ENCODE measurements at places on chromosomes 2 and 18.

- no peak for DNase-seq
Measured at GRCh38 chr2:16130906-16131400, 190.6 kb downstream of the MYCN start.

- DNase-seq = no peak
Measured at GRCh38 chr2:241064802-241065354, 37.2 kb downstream of the MTERF4 start.

DNA sequence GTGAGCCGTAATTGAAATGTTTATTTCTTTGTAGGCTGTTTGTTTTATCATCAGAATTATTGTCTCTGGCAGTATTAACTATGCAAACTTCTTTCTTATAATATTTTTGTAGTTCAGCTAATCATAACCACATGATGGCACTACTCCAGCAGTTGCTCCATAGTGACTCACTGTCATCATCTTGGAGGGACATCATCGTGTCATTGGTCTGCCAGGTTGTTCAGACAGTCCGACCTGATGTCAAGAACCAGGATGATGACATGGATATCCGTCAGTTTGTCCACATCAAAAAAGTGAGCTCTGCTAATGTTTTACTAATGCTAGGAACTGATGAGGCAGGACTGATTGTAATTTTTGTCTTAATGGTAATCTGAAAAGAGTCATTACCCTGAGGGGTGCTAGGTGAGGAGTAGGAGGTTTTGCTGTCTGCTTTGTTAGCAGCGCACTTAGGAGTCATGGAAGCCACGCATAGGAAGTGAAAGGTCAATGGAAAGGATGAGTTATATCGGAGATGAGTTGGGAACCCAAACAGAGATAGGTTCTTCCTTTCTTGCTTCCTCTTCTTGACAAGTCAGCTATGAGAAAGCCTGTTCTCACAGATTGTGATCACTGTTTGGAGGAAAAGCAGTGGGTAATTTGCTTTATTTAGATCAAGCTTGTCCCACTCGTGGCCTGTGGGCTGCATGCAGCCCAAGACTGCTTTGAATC is 49.2 kb downstream of the PIKFYVE start:
- no peak for DNase-seq

DNA sequence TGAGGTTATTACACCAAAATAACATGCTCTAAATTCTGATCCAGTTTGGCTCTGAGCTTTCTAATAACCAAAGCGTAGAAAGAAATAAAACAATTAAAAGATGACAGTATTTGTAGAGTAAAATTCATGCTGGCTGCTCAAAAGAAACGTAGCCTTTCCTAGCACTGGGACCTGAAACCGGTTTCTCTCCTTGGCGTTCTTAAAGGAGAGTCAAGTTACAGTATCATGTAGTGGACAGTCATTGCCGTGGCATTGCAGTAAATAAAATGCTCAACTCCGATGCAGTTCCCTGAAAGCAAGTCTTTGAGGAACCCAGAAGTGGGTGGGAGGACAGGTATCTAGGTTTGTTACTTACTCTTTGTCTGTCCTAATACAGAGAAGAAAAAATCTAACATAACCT is 52.7 kb upstream of the ITM2C start:
- DNase-seq = no peak

GRCh38 chr18:6605115-6605869 is 124.2 kb upstream of the ARHGAP28 start:
- no peak for DNase-seq

- DNase-seq = no peak
Measured at GRCh38 chr2:227325839-227326195, 766 bp downstream of the MFF start.

DNA sequence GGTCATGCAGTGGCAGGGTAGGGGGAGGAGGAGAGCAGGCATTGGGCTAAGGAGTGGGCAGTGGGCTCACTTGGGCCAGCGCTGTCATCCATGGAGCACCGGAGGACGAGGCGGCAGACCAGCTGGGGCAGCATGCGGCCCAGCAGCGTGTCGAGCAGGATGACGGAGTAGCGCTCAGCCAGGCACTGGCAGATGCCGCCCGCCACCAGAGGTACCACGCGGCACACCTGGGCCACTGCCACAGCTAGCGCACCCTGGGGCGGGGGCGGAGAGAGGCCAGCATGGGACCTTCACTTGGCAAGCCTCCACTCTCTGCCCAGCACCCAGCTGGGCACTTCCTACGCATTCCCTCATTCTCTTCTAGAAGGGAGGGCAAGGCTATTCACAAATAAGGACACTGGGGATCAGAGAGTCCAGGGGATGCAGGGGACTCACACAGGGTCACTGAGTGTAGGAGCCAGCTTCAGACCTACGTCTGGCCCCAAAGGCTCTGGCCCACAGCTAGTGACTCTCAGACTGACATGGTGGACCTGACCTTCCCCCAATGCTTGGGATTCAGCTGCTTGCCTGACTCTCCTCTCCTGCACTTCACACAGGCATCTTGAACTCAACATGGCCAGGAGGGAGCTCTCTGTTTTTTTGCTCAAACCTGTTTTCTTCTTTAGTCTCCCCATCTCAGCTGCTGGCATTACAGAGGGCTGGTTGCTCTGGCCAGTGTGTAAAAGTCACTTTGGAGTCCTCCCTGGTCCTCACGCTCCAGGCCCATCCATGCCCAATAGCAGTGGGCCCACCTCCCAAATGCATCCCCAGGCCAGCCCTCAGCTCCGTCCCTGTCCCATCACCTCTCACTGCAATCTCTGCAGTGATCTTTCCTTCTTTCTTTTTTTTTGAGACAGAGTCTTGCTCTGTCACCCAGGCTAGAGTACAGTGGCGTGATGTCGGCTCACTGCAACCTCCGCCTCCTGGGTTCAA is 4.1 kb downstream of the SFTPB start:
- DNase-seq = no peak

DNA sequence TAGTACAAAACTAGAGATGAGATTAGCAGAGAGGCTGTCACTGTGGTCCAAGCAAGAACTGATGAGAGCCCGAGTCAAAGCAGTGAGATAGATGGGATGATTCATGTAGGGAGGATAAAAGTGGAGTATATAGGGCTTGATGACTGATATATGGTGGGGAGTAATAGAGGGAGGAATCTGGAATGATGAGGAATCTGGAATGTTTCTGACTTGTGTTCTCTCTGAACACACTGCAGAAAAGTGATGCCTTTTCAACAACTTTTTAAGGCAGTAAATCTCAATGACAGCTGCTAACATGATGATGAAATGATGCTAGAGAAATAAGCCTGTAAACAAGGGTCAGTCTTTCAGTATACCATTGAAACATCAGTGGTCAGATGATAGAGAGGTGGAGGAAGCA is 143.5 kb upstream of the SP5 start:
- DNase-seq = no peak

- no peak for DNase-seq
Measured at GRCh38 chr2:147098940-147099339, 745.9 kb upstream of the ACVR2A start.

- no peak for DNase-seq
Measured at GRCh38 chr2:58731488-58731869, 490.4 kb upstream of the FANCL start.

Data from T-cell (primary cell).